Stimulated activated CD8-positive, alpha-beta memory T cell treated with anti-CD3 and anti-CD28 coated beads, Interleukin-4, amount 100 ng/mL, for 1 hour (primary cell): ENCODE measurements at places on chromosomes 2 and 18.

GRCh38 chr18:23572570-23572969 is 13.7 kb downstream of the NPC1 start:
- DNase-seq = no peak

DNA sequence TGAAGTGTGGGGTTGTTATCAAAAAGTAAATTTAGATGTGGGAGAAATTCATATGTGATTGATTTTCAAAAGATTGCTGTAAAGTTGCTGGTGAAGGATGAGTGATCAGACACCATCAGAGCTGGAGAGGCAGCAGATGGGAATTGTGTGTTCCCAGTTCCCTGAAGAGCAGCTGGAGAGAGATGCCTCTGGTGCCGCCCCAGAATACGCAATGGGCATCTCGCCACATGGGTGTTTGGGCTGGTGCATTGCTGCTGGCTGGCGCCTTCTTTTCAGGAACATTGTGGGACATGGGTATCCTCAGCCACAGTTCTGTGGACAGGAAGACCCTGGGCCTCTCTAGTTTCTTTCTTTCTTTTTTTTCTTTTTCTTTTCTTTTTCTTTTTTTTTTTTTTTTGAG is 11.9 kb downstream of the ATG4B start:
- DNase-seq = no peak

- no peak for DNase-seq
These were observed 17.9 kb downstream of the KCNIP3 start for GRCh38 chr2:95314964-95315611.

- DNase-seq = no peak
These were observed 526.9 kb upstream of the HNMT start for GRCh38 chr2:137437386-137437785.

DNA sequence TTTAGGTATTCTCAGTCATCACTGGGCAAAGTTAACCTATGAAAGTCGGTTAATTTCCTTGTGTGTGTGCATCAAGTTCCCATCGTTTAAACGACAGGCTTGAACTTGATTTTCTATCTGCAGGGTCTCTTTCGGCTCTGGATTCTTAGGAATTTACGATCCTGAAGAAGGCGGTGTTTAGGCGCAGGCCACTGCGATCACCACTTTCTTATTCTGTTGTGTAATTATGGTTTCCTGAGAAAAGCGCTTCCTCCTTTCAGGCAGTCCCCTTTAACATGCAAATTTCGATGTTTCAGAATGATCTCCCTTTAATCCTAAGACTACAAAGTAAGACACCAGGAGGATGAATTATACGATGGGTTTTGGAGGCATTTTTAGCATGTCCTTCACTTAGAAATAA is 27.9 kb upstream of the MBP start:
- DNase-seq = no peak

GRCh38 chr2:220980966-220981675 is 591.0 kb downstream of the EPHA4 start:
- no peak for DNase-seq

GRCh38 chr2:27566628-27567027 is 16.2 kb upstream of the ZNF512 start:
- DNase-seq = no peak

DNA sequence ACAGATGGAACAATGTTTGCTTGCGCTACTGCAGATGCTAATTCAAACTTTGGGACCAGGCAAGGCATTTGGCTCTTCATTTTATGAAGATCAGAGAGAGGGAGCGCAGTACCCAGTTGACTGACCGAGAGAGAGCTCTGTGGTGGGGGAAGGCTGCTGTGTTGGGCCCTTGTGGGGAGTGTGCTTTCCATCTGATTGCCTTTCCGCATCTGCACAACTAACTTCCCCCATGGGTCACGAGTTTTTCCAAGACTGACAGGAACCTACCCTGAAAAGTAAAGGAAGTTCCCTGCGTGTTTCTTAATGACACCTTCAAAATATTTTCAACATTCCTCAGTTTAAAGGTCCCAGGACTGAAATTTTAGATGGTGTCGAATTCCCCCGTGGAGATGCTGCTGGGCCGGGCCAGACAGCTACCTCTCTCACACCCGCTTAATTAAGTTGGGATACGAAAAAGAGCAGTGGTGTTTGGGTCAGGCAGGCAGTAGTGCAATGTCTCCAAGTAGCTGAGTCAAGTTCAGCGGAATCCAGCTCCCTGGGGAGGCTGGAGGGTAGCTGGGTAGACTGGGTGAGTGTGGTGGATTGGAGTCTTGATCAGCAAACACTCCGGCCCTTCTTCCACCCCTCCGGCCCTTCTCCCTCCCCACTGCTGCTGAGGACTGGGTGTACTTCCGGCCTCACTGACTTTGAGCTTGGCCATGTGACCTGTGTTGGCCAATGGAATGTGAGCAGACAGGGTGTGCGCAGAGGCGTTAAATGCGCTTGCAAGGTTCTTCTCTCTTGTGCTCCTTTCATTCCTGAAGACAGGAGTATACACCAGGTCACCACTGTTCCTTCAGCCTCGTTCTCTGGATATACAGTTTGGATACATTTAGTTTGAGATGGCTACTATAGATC is 2.3 kb upstream of the ARHGAP25 start:
- DNase-seq = no peak

- no peak for DNase-seq
These were observed 155.0 kb downstream of the SETBP1 start for GRCh38 chr18:44835703-44836102.

DNA sequence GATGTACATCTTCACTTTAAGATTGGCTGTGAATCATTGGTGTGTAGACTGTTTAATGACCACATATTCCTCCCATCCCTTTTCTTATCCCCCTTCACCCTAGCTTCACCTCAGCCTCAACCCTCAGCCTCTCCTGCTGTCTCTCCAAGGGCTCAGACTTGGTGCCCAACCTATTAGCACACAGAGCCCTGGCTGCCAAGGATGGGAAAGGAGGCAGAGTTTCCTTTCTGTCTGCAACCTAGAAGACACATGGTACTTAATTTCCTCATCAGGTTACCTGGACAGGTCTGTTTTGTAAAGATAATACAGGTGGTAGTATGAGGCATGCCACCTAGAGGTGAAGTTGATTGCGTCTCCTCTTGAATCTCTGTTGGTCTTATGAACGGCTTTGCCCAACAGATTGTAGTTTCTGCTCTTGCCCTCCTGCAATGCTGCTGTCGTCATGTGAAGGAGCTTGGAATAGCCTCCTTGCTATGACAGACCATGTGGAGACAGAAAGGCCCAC is 44.5 kb upstream of the RMND5A start:
- DNase-seq = no peak
